ENCODE measurements at places on chromosomes 1 and 21. TPM values are rescaled to one million over a fixed set of nuclear protein-coding genes. Genes with fewer than 3 reads are reported as not detected.
A peak's percentile ranks its signal among the peaks of the same experiment; 100 is the strongest.

SPATA46 gene
- not detected for total RNA-seq

- ATAC-seq = peak; percentile 91
Measured at GRCh38 chr1:119712342-119713038, 756 bp downstream of the PHGDH start.

SH2D1B gene
- total RNA-seq = not detected

DNA sequence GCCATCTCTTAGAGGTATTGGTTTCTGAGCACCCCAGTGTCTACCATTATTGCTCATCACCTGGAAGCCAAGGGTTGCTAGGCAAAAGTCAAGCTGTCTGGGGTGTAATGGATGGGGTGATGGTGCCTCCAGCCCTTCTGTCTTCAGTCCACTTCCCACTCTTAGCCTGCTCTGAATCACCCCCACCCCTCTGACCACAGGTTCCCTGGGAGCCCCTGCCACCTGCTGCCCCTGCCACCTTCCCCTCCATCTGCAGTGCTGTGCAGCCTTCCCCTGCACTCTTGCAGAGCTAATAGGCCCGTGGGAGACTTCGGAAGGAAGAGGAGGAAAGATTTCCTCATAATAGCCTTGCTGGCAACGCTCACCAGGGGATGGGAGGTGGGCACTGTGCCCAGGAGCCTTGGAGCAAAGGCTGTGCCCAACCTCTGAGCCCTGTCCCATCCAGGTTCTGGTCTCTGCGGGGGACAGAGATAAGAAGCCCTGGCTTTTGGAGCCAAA is 35.5 kb downstream of the CAPN2 start:
- peak; percentile 23 for ATAC-seq

DNA sequence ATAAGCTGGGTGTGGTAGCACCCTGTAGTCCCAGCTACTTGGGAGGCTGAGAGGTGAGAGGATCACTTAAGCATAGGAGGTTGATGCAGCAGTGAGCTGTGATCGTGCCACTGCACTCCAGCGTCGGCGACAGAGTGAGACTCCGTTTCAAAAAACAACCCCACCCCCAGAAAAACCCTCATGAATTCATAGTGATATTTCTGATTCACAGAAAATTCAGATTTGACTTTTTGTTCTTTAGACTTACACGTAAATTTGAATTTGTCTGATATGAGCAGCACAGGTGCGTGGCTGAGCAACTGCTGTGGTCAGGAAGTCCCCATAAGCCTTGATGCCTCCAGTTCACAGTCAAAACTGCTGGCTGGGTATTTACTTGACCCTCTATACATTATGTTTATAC is 10.0 kb upstream of the MORC3 start:
- no peak for ATAC-seq

CCDC27 gene
- not detected for total RNA-seq

DNA sequence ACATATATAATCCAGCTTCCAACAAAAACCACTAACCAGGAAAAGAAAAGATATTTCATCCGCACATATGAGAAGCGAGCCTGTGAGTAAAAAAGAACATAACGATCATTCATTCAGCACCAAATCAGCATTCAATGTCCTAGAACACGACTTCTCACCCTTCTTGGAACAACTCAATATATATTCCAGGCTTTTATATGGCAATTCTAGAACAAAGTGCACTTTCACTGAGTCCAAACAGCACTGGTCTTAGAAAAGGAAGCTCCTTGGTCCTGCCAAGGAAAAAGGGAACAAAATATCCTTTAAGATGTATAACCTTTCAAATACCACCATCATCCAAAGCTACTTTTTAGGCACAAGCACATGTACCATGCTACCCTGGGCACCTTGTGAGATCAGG is 44.5 kb downstream of the RPL5 start:
- ATAC-seq = no peak

DNA sequence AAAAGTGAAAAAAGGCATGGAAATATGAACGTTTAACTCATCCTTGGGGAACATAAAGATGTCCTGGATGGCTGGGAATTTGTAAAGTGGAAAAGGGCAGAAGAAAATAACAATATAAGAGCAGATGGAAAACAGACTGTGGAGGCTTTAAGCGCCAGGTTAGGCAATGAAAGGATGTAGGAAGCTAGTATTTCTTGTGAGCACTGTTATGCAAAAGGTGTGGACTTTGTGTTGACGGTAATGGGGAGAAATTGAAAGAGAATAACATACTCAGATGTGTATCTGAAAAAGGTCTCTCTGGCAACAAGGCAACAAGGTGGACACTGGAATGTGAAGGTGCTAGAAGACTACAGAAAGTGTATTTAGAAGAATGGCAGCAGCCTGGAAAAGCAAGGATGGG is 411.8 kb downstream of the PLPP3 start:
- no peak for ATAC-seq

REN gene
- not detected for total RNA-seq

- no peak for ATAC-seq
Measured at GRCh38 chr1:54848134-54848948, 38.7 kb downstream of the DHCR24 start.

FAM110D gene
- total RNA-seq = 12.5 TPM

ROR1 gene
- total RNA-seq = 6.0 TPM

LRRIQ3 gene
- not detected for total RNA-seq

CFHR3 gene
- not detected for total RNA-seq

DNA sequence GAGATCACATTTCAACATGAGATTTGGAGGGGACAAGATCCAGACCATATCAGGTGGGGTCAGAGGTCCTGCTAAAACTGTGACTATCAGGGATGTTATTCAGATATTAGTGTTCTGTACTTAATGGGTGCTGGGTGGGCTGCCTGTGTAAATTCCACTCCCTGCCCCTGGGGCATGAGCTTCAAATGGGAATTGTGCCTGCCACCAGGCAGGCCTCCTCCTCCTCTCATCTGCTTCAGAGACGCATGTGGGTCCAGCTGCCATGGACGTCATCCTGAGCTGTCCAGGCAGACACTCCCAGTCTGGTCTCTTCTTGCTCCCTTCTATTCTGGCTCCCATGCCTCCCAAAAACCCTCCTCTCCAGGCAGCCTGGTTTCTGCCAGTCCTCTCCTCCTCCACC is 10.4 kb downstream of the QSOX1 start:
- ATAC-seq = no peak

DNA sequence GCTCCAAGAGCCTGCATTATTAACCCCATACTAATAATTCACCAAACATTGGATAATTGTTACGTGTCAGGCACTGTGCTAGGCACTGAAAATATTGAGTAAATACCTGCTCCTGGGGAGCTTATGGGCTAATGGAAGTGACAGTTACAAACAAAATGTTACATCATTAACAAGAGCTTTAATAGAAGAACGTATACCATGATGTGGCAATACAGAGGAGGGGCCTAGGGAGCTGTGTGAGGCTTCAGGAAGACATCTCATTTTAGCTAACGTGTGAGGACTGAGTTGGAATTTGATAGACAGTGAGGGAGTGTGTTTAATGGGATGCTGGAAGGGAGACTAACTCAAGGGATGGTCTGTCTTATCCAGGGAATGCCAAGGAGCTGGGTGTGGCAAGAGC is 16.5 kb upstream of the TSPAN2 start:
- ATAC-seq = no peak

GRCh38 chr1:210233495-210234328 is 1.1 kb downstream of the SERTAD4 start:
- peak; percentile 44 for ATAC-seq

OLFML2B gene
- total RNA-seq = 5.7 TPM

RNU5D-1 gene
- not detected for total RNA-seq

DNA sequence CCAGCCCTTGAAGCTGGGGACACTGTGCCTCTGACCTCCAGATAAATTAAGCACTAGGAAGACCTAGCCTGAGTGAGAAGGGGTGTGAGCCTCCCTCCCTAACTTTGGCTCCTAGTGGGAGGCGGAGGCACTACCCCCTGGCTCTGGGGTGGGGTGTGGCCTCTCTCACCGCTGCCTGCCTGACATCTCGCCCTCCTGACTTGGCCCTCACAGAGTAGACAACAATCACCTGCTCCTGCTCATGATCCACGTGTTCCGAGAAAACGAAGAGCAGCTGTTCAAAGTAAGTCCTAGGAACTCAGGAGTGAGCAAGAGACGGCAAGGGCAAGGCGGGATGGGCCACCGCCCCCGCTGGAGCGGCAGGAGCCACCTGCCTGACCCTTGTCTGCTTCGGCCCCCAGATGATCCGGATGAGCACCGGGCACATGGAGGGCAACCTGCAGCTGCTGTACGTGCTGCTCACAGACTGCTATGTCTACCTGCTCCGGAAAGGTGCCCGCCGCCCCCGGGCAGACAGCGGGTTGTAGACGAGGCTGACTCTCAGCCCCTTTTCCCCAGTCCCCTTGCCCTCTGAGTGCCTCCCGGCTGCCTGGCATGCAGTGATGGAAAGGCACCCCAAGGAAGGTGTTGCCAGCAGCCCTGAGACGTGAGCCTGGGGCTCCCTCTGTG is 8.1 kb upstream of the SLC25A34 start:
- no peak for ATAC-seq

IQCC gene
- total RNA-seq = 1.9 TPM

DNA sequence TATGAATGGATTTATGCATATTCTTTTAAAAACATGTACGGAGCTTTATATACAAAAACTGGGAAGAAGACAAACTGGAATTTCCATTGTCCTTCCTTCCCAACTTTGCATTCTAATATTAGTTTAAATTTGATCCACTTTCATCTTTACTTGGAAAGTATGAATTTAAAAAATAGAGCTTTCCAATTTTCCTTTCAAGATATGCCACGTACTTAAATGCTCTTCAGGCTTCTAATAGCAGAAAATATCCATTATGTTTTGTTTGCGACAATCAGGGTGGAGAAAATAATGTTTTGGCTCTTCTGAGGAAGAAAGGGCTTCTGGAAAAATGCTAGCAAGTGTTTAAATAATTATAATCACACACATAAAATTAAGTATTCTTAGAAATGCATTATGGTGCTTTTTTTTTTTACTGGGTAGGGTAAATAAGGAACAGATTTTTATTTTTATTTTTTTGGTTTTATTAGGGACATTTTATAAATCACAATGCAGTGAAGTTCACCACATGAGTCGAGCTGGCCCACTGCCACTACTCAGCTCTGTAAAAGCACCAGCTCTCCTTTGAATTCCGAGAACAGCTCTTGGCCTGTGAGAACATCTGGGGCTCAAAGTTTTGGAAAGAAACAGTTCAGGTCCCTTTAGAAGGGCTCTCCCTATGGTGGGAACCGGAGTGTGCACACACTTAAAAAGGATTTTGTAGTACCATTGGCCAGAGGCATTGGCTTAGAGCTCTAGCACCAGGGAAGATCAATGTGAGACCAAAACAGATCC is 287.4 kb upstream of the LYPLAL1 start:
- ATAC-seq = no peak

GRCh38 chr1:235473806-235474205 is 30.4 kb downstream of the B3GALNT2 start:
- ATAC-seq = no peak

KCND3 gene
- 58.7 TPM for total RNA-seq

- no peak for ATAC-seq
Measured at GRCh38 chr1:103496014-103496635, 29.4 kb upstream of the RNPC3 start.

GRCh38 chr21:46482225-46482845 is 23.6 kb downstream of the DIP2A start:
- ATAC-seq = no peak

HAO2 gene
- total RNA-seq = not detected

DNA sequence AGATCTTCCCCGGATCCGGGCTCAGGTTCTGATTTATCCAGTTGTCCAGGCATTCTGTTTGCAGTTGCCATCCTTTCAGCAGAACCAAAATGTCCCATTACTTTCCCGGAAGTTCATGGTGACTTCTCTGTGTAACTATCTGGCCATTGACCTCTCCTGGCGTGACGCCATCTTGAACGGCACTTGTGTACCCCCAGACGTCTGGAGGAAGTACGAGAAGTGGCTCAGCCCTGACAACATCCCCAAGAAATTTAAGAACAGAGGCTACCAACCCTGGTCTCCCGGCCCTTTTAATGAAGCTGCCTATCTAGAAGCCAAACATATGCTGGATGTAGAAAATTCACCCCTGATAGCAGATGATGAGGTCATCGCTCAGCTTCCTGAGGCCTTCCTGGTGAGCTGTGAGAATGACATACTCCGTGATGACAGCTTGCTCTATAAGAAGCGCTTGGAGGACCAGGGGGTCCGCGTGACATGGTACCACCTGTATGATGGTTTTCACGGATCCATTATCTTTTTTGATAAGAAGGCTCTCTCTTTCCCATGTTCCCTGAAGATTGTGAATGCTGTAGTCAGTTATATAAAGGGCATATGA is 22.4 kb downstream of the AADACL4 start:
- ATAC-seq = no peak

OR2L8 gene
- total RNA-seq = not detected

DNA sequence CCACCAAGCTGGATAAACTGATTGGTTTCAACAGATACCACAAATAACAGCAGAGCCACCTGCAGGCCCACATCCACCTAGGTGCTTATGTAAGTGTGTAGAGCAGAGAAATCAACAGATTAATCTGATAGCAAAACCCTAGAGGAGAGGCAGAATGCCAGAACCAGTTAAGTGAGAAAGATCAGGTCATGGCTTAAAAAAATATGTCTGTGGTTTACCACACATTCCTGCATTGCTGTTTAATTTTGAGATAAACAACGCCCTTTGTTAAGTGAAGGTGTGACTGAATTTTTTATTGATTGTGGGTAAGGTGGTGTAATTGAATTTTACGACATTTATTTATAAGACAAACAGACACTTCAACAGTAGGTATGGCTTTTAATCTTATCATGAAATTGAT is 21.2 kb downstream of the CRNN start:
- no peak for ATAC-seq

DNA sequence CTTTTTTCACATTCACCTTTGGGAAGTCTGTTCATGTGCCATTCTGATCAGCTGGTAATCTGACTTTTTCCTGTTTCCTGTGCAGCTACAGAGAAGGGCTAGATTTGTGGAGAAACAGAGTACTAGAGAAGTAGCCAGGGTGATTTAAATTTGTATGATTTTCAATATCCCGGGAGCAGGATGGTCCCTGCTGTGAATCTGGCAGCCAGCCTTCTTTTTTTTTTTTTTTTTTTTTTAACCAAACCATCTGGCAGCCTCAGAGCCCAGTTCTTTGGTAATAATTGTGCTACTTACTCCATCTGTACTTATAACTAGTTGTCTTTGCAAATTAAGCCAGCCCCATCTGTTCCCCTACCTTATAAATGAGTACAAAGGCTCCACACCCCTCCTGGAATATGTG is 248.6 kb upstream of the DEPDC1 start:
- ATAC-seq = no peak

NPR1 gene
- 57.0 TPM for total RNA-seq

TNNI3K gene
- total RNA-seq = 2.2 TPM

DNA sequence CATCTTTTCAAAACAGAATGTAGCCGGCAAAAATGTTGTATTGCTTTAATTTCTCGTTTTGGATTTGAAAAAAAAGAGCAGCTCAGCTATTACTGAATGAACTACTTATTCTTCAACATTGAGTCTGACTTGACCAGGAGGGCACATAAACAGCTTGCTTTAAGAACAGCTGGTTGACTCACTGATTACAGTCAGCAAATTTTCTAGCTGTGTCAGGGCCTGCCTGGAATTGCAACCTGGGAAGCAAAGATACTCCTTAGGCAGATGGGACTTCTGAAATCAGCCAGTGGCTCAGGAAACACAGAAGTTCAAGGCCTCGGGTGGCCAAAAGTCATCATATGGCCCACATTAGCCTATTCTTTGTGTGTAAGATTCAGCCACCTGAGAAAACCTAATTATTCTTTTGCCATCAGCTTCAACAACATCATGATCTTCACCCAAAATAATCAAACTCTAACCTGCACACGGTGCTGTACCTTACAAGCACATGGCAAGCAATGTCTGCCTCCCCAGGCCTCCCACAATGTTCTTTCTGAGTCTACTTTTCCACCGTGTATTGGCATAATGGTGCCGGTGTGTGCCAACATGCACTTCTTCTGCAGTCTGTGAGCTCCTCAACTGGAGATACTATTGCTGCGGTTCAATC is 307.2 kb downstream of the HHIPL2 start:
- no peak for ATAC-seq

Data from gastroesophageal sphincter (tissue), 4 donors.